ENCODE measurements at places on chromosomes 13 and 19.

DNA sequence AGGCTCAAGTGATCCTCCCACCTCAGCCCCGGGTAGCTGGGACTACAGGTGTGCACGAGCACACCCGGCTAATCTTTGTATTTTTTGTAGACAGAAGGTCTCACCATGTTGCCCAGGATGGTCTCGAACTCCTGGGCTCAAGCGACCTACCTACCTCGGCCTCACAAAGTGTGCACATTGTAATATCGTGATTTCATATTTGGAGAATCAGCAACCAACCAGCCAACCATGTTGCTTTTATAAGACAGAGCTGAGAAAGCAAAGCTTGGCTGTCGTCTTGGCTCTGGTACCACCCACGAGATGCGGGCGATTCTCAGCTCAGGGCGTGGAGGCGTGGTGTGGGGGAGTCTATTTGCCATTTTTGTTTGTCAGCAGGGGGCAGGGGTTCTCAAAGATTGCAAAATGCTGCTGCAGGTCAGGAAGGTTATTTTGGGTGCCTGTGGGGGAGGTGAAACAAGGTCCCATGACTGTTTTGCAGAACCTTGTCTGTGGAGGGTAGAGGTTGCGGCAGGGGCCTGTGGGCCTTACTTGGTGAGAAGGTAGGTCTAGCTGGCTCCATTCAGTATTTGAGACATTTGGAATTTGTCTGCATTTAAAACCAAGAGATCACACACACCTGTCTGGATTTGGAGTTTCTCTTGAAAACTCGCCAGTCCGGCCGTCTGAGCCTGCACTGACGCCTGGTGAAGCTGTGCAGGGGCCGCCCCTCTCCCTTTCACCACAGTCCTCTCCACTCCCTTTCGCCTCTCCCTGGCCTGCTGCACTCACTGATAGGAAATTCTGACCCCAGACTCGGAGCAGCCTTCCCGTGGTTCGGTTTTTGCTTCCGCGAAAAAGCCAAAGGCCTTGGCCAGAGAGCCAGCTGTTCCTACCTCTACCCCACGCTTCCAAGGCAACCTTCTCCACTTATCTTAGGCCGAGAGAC, 15.4 kb downstream of the TNFAIP8L1 start:
- DNase-seq = no peak

DNA sequence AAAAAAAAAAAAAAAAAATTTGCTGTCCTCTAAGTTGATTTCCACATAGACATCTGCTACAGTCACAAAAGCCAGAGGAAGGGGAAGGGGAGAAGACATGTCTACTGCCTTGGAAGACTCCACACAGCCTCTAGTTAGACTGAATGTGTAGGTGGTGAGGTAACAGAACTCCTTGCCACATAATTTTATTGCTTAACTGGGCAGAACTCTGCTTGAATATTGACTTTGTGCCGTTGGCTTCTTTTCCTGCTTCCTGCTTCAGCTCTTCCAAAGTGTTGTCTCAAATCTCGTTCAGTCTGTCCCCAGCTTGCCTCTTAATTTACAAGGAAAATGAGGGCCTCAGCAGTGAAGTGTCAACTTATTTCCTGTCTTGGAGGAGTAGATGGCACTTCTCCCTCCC, 37.1 kb downstream of the ESD start:
- DNase-seq = no peak

- DNase-seq = no peak
Observed at GRCh38 chr13:110155072-110155471, 151.9 kb downstream of the COL4A1 start.

DNA sequence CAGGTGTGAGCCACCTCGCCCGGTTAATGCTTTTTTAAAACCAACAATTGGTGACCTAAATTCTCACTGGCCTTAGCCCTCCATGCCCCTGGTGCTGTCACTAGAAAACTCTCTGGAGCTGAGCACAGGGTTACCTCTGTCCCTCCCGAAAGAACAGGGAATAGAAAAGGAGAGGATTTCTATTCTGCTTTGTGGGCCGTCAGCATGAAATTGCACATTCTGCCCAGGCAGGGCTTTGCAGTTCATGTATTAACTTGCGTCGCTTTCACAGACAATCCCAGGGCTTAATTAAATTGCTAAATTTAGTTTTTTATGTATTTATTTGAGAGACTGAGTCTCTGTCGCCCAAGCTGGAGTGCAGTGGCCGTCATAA, 583 bp upstream of the ZNF480 start:
- DNase-seq = no peak

GRCh38 chr13:109370496-109370895, 415.9 kb downstream of the IRS2 start:
- DNase-seq = no peak

DNA sequence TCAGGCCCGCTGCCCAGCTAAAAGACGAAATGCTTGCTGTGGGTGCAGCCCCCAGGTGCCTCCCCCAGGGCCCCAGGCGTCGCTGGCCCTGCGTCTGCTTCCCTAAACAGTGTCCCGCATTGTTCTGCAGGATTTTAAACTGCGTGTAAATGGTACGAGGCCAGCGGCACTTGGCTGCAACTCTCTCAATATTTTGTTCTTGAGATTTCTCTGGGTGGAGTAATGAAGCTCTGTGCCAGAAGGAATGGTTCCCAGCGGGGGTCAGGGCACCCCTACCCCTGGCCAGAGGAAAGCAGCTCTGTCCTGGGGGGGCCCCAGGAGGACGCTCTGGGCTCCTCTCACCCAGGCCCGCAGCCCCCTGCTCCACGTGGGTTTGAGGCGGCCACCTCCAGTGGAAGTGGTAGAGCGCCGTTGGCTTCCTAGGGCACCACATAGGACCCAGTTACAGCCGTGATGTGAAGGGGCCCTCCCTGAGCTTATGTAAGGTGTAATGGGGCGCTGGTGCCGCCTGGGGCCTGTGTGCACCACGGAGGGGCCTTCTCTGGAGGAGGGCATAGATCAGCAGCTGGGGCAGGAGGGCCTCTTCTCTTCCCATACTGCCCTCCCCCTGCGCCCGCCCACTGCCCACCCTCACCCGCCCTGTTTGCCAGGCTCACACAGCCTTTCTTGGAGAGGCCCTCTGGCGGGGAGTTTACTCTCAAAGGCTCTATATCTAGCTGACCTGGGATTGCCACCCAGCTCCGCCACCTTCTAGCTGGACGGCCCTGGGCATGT, 19.8 kb downstream of the PAK4 start:
- no peak for DNase-seq

DNA sequence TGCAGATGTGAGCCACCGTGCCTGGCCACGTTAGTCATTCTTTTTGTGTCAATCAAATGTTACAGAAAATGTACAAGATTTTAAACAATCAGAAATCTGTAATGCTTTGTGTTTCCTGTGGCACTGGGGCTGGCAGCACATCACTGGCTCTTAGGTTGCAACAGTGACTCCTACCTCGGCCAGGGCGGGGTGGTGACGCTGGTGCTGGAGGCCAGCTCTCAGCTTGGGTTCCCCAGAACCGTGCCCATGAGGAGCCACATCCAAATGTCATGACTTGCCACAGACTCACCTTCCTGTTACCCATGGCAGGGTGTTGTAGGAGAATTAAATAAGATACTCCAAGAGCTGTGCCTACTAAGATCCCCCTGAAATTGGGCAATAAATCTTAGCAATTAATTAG, 161.7 kb downstream of the TEX29 start:
- DNase-seq = no peak

- peak; percentile 19 for DNase-seq
Observed at GRCh38 chr19:57708641-57709361, at the start of gene ZNF154. TSS of gene ZNF154 (minus strand) at chr19:57709204. CDS start at chr19:57708971, 233 bp downstream.

GRCh38 chr13:113096745-113097305, 8.8 kb upstream of the F7 start:
- no peak for DNase-seq

- peak; percentile 85 for DNase-seq
Observed at GRCh38 chr19:42132030-42132628, at the start of gene POU2F2. TSS of gene POU2F2 (minus strand) at chr19:42132446. CDS start at chr19:42132411, 35 bp downstream.

- DNase-seq = no peak
Observed at GRCh38 chr19:13794398-13794756, 866 bp upstream of the ZSWIM4 start.

DNA sequence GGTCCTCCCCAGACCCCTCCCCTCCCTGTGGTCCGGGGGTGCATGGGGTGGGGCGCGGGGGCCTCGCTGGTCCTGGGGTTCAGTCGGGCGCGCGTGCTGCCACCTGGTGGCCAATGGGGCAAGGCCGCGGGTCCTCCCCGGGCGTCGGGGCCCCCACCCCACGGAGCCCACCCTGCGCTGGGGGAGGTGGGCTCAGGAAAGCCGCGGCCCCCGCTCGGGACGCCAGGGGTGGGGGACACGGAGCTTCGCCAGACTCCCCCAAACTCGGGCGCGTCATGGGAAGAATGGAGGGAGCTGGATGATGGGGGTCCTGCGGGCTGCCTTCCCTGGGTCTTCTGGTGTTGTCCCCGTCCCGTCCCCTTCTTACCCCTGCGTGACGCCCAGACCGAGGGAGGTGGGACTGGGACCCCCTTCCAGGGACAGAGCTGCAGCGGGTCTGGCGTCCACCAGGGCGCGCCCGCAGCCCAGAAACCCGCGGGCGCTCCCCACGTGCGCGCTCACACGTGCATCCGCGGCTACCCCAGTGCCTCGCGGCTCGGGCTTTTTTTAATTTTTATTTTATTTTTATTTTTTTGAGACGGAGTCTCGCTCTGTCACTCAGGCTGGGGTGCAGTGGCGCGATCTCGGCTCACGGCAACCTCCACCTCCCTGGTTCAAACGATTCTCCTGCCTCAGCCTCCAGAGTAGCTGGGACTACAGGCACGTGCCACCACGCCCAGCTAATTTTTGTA, 19.8 kb upstream of the TCF3 start:
- DNase-seq = peak; percentile 67

GRCh38 chr13:39035799-39036198, 2.1 kb downstream of the PROSER1 start:
- no peak for DNase-seq

- no peak for DNase-seq
Observed at GRCh38 chr19:1032264-1032867, 6.0 kb downstream of the CNN2 start.

GRCh38 chr13:26695360-26695705, 65.3 kb downstream of the GPR12 start:
- DNase-seq = no peak

DNA sequence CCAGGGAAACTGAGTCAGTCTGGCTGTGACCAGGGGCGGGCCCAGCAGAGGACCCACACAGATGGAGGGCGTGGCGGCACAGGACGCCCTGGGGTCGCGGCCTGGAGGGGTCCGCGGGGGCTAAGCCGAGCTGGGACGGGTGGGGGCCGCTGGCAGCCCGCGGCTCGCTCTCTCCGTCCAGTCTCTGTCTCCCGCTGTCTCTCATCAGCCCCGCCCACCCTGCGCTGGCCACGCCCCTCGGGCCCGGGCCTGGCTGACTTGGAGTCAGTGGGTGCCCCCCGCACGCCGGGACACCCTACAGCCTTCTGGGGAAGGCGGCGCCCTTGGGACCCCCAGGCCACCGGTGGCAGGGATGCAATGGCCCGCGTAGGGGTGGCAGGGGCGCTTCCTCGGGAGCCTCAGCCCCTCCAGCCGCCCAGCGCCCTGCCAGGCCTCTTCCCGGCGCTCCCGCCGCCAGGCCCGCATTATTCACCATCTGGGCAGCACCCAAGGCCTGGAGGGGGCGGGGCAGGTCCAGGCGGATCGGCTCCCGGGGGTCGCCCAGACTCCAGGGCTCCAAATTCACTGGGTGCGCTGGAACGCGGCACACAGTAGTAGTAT, at the start of gene TBXA2R:
TBXA2R (minus strand) TSS at position 186 of the 600 bp plus-strand sequence. CDS start 6,241 bp downstream, outside the sequence.
- DNase-seq = peak; percentile 75

DNA sequence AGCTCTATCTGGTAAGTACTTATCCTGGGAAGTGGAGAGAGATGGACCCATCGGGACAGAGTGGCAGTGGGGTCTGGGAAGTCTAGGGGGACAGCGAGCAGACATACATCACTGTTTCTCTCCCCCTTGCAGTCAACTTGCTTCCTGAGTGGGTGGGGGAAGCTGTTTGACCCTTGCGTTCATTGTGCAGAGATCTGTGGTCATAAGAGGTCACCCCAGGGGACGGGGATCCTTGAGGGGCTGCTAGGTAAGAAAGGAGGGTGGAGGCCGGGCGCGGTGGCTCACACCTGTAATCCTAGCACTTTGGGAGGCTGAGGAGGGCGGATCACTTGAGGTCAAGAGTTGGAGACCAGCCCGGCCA, 474 bp downstream of the ARHGEF18 start:
- DNase-seq = no peak

- DNase-seq = no peak
Observed at GRCh38 chr13:43134868-43135267, 111.5 kb downstream of the DNAJC15 start.

GRCh38 chr13:41802684-41803444, 158.0 kb downstream of the VWA8 start:
- DNase-seq = no peak

DNA sequence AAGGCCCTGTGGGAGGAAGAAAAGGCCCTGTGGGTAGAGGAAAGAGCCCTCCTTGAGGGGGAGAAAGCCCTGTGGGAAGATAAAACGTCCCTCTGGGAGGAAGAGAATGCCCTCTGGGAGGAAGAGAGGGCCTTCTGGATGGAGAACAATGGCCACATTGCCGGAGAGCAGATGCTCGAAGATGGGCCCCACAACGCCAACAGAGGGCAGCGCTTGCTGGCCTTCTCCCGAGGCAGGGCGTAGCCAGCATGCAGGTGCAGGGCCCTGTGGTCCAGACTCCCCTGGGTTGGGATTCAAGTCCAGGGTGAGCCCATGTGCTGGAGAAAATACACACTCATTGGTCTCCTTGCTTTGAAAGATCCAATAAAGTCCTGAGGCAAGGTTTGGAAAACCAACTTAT, 4.1 kb downstream of the CCDC70 start:
- no peak for DNase-seq

DNA sequence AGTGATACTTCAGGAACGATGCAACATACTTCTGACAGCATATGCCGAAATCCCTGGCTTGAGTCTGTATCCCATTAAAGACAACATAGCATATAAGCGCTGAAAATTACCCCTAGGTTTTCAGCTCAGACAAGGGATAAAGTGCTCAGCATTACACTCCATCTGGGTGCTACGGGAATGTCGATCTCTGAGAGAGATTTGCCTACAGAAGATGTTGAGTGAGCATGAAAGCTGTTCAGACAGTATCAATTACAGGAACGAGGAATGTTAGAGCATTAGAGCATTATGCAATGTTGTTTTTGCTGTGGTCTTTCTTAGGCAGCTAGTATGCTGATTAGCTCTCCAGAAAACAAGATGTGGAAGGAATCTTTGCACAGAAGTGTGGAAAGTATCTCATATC, 484.5 kb downstream of the LIG4 start:
- DNase-seq = no peak

DNA sequence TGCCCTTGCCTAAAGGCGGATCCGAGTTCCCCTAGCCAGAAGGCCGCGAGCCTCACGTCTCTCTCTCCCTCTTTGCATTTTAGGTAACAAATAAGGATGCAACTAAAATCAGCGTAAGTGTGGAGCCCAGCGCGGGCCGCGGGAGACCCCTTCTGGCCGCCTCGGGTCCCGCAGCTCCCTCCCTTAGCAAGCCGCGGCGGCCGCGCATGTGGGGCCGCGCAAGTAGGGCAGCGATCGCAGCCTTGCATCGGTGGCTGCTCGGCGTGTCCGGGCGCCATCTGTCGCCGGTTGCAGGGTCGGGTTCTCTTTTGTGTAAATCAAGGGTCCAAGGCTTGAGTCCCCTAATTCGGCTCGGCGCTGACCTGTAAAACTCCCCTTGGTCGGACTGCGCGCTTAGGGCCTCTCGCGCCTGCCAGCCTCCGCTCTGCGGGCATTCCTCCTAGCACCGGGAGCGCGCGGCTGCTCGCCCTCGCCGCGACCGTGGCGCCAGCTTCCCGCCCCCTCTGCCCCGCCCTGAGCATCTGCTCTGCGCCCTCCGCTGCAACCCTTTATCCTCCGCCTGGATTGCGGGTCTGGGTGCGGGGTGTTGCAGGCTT, 2.7 kb downstream of the VSTM2B start:
- DNase-seq = peak; percentile 77

- no peak for DNase-seq
Observed at GRCh38 chr13:37485756-37486155, 112.8 kb downstream of the POSTN start.

GRCh38 chr13:70884196-70884595, 775.9 kb upstream of the KLHL1 start:
- no peak for DNase-seq
